ENCODE measurements at places on chromosomes 16 and 17.

GRCh38 chr16:52729731-52730130 is 182.8 kb upstream of the TOX3 start:
- DNase-seq: no peak

- DNase-seq: no peak
These were observed 21.6 kb upstream of the PABPN1L start for GRCh38 chr16:88888057-88888456.

- DNase-seq: no peak
These were observed 14.2 kb downstream of the ANKFN1 start for GRCh38 chr17:56167491-56167890.

DNA sequence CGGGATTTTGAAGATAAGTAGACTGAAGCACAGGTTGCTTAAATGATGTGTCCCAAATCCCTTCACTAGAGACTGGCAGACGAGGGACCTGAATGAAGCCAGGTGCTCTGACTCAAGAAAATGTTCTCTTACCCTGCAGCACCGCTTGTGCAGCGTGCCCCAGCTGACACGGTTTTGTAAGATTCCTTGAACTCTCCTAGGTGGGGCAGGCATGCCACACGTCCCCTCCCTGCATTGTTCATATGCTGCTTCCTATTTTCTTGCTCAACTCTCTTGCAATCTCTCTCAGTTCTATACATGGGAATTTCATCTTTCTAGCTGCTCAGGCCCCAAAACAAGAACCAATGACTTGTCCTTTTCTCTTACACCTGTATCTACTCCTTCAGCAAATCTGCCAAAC is 22.1 kb upstream of the HNF1B start:
- no peak for DNase-seq

GRCh38 chr16:49839017-49839825 is 16.7 kb downstream of the ZNF423 start:
- DNase-seq: no peak

- no peak for DNase-seq
These were observed 32.1 kb downstream of the CTCF start for GRCh38 chr16:67594256-67594915.

DNA sequence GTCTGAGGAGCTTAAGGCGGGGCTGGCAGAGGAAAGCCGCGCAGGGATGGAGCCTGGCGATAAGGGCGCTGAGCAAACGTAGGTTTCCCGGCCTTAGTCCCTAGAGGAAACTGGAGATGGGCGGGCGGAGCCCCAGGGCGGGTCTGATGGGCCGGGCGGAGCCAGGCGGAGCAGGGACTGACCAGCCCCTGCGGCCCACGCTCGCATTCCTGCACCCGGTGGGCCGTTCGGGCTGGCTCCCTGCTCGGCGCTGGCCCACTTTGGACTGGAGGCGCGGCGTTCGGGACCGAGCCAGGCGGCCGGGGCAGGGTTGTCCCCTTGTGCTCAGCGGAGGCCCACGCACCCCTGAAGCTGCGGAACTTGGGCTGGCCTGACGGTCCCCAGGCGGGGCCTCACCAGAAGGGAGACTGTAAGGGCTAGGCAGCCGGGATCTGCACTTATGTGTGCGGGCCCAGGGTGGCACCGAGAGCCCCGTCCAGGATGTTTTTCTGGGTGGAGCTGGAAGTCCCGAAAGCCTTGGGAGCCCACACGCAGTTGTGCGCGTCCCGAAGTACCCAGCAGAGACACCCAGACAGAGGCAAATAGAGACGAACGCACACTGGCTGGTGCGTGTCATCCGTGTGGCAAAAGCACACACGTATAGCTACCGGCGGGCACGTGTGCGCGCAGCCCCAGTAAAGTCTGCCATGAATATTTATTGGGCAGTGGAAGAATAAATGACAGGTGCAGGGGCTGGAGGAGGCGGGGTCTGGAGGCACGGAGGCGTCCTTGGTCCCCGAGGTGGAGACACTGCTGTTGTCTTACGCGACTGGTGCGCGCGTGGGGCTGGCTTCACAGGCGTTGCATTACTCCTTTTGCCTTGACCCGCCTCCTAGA is 1.4 kb downstream of the PYDC1 start:
- DNase-seq: no peak

GRCh38 chr17:36627101-36627500 is 25.7 kb downstream of the MRM1 start:
- no peak for DNase-seq

DNA sequence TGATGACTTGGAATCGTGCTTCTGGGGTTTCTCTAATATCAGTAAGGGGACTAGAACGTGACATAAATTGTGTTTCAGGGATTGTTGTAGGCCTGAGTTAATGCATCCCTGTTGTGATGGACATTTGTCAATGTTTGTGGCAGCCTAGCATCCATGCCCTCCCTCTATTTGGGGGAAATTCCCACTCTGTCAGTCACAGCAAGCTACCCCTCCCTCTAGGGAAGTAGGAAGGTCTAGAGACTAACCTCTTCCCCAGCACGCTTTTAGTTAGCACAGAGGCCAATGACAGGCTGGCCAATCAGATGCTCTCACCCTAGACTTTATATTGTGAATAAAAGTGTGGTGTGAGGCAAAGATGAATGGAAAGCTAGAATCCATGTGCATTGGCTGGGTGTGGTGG is 32.4 kb upstream of the NF1 start:
- DNase-seq: no peak

- no peak for DNase-seq
These were observed 115.1 kb downstream of the ABCA8 start for GRCh38 chr17:68840073-68840472.

DNA sequence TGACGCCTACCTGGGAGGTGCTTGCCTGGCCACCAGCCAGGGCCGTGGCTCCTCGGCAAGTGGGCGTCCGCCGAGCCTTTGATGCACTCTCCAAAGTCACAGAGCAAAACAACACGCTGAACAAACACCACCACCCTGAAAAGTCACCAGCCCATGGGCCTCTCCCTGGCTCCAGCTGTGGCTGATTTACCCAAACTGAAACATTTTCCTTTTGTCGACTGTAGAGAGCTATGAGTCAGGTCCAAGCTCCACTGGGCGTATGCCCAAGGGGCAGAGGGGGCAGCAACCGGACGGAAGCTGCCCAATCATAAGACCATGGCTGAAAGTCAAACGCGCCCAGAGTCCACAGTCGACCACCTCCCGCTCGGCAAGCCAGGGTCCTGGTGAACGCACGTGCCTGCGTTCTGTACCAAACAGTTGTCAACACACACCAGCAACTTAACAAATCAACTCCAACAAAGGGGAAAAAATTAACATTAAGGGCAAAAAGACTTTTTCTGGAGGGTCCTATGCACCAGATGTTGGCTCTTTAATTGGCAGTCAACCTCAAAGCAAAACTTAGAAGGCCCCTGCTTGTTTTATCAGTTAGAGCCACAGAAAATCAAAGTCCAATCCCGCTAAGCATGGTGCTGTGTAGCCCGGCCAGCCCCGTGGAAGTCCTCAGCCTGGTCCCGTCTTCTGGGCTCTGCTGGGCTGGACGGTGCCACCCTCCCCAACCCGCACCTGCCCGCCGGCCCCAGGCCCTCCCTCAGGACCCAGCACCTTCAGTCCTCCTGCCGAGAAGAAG is 47.3 kb downstream of the TBC1D16 start:
- DNase-seq: no peak

Measured in stimulated activated CD4-positive, alpha-beta T cell treated with anti-CD3 and anti-CD28 coated beads, Interleukin-15, amount 100 ng/mL, for 1 hour (primary cell).